ENCODE measurements at places on chromosomes 6 and 20.

GRCh38 chr20:50019466-50020256 lies 36.9 kb downstream of the SNAI1 start:
- no peak for DNase-seq

- no peak for DNase-seq
These were observed 5.0 kb downstream of the KIF3B start for GRCh38 chr20:32282461-32282860.

DNA sequence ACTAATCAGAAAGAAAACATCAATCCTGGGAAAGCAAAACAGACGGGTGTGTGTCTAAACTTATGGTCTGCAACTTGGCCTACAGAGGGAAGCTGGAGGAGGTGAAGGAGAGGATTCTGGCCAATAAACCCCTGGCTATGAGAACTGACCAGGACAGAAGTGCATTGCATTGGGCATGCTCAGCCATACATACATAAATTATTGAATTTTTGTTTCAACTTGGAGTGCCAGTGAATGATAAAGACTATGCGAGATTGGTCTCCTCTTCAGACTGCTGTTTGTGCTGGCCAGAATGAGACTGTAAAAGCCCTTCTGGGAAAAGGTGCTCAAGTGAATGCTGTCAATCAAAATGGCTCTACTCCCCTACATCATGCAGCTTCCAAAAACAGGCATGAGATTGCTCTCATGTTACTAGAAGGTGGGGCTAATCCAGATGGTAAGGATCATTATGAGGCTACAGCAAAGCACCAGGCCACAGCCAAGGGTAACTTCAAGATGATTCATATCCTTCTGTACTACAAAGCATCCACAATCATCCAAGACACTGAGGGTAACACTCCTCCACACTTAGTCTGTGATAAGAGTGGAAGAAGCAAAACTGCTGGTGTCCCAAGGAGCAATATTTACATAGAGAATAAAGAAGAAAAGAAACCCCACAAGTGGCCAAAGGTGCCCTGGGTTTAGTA lies 17.4 kb downstream of the ADNP start:
- DNase-seq, result no peak

- DNase-seq, result no peak
These were observed 9.8 kb downstream of the C6orf52 start for GRCh38 chr6:10684618-10685017.

- DNase-seq, result no peak
These were observed 1081.7 kb downstream of the KIF16B start for GRCh38 chr20:15491575-15491974.

DNA sequence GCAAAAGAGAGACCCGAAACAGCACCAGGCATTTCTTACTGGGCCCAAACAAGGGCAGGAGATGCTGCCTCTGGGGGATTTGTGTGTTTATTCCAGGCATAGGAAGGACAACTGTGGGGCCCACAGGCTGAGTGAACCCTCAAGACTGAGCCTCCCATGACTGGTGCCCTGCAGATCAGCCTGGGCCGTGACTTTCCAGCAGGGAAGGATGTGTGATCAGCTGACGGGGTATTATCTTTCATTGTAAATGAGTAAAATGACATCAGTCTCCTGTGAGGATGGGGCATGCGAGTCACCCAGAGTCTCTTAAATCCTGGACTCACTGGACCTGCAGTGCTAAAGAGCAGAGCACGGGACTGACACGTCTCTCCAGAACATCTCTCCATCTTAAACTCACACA lies 3.9 kb upstream of the TEAD3 start:
- DNase-seq, result no peak

GRCh38 chr20:50692552-50692933 lies 1.2 kb upstream of the RIPOR3 start:
- no peak for DNase-seq

DNA sequence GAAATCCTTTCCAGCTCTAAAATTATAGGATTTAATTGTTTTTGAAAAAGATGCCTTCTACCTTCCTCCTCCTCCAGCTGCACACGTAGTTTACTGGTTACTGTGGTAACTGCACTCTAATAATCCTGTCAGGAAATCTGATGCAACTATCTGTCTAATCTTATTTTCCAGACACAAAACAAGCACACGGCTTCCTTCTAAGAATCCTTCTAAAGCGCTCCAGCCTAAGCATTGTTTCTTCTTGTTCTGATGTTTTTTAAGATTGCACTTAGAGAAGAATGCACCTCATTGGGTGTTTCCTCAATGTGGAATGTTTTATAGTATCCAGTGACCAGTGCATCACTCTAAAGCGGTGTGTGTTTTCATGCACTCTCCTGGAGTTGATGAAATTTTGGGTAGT lies 63.6 kb downstream of the CARMIL1 start:
- no peak for DNase-seq

GRCh38 chr6:42431356-42431755 lies 20.4 kb downstream of the TRERF1 start:
- no peak for DNase-seq

DNA sequence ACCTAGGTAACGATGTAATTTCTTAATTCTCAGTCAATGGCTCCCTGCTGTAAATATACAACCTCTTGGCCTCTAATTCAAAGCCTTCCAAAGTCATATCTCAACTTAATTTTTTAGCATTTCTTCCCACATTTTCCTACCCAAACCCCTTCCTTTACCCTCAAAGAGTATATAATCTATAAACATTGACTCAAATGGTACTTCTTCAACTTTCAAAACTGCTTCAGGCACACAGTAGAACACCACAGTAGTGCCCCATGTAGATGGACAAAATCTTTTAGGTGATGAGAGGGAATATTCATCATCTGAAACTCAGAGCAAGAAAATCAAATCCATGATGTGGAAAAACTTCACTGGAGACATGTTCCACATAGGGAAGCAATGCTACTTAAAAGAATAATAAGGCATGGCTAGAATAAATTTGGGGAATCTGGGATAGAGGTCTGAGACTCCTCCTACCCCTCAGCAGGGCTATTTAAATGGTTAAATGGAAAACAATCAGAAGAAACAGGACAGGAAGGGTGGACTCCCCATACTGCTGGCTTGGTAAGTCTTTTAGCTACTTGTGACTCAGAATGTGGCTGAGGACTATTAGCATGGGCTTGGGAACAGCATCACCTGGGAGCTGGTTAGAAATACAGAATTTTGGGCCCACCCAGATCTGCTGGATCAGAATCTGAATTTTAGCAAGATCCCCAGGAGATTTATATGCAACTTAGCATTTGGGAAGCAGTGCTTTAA lies 6.4 kb downstream of the SLC22A2 start:
- no peak for DNase-seq

DNA sequence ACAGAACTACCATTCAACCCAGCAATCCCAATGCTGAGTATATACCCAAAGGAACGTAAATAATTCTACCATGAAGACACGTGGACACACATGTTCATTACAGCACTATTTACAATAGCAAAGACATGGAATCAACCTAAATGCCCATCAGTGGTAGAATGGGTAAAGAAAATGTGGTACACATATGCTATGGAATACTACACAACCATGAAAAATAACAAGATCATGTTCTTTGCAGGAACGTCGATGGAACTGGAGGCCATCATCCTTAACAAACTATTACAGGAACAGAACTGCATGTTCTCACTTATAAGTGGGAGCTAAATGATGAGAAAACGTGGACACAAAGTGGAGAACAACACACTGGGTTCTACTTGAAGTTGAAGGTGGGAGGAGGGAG lies 22.4 kb upstream of the ELOVL4 start:
- DNase-seq, result no peak

- peak; percentile 33 for DNase-seq
These were observed 119.4 kb downstream of the NCOA3 start for GRCh38 chr20:47620808-47621805.

GRCh38 chr20:58236612-58237317 lies 8.3 kb upstream of the ANKRD60 start:
- no peak for DNase-seq

- DNase-seq, result no peak
These were observed 117.2 kb upstream of the BMP5 start for GRCh38 chr6:55992546-55992945.

GRCh38 chr6:121770943-121771342 lies 335.5 kb downstream of the GJA1 start:
- DNase-seq, result no peak

DNA sequence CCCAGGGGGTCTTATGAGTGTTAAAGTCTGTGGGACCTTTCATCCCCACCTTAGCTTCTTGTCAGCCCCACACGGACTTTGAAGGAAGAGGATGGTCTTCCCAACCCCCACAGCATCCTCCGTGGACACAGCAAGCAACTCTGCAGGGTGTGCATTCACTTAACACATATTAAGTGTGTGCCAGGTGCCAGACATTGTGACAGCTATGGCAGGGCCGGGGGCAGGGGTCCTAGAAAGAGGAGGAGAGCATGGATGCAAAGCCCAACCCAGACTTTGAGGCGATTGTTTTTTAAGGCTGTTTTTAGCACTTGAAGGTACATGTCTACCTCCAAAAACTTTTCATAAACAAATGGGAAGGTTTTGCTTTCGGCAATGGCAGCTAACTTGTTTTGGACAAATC lies 121.6 kb upstream of the KCNG1 start:
- DNase-seq, result no peak

GRCh38 chr6:21381331-21381963 lies 212.1 kb upstream of the SOX4 start:
- DNase-seq, result no peak

- DNase-seq, result no peak
These were observed 38.1 kb downstream of the RNF144B start for GRCh38 chr6:18425218-18425617.

- no peak for DNase-seq
These were observed 355.2 kb upstream of the ARID1B start for GRCh38 chr6:156421933-156422332.

- no peak for DNase-seq
These were observed 115.0 kb downstream of the OGFRL1 start for GRCh38 chr6:71403422-71404134.

GRCh38 chr6:3887150-3887700 lies 38.1 kb downstream of the FAM50B start:
- no peak for DNase-seq

DNA sequence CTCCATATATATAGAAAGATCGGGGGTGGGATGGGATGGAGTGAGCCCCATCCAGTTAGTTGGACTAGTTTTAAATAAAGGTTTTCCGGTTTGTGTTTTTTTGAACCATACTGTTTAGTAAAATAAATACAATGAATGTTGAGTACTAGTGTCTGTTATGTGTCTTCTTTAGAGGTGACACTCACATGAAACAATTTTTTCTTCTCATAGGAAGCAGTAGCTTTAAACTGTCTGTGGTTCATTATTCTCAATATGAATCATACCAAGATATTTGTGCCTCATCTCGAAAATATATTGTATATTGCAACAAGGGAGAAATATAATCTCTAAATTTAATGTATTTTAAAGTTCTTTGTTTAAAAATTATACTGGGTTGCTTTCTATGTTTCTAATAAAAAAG lies 33.4 kb downstream of the HSF2 start:
- DNase-seq, result no peak
